ENCODE measurements at places on chromosomes 13 and 19.

- no peak for DNase-seq
These were observed 1485.3 kb downstream of the PCDH9 start for GRCh38 chr13:65744836-65745235.

DNA sequence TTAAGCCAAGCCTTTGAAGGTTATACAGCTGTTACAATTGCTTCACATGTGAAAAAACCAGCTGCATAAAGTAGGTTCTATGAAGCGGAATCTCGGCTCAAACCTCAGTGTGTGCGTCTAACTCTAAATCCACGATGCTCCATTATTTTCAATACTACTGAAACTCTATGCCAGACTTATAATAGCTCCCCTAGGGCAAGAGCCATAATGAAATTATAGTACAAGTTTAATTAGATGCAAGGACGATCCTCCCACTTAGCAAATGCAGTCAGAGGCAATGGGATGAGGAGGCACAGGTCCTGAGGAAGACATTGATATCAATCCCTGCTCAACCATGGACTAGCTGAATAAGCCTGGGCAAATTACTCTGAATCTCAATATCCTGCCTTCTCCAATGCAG lies 31.1 kb downstream of the SLC7A1 start:
- no peak for DNase-seq

DNA sequence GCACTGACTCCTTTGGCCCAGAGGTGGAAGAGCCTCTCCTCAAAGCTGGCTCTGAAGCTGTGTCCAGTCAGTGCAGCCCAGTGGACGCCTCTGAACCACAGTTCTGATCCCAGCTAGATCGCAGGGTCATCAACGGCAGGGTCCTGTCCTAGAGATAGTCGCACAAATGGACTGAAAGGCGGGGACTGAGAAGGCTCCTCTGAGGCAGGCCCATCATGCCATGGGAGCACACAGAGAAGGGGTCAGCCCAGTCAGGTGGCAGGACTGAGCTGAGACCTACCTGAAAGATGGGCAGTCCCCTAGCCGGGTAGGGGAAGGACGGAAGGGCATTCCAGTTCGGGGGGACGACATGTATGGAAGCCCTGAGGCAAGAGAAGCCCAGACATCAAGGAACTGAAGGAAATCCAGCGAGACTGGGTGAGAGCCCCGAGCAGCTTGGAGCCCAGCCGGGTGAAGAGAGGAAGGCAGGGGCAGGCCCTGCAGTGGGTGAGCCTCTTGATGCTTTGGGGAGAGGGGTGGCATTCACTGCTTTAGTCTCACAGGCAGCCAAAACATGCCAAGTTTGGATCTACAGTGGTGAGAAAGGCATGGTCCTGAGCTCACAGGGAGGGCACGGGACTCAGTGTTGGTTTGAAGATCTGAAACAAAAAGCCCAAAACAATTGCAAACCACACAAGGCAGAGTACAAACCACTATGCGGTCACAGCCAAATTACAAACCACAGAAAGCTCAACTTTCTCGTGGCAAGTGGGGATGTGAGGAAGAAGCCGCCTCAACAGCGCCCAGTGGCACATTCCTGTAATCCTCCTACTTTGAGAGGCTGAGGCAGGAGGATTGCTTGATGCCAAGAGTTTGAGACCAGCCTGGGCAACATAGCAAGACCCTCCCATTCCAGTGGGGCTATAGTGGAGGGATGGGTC lies 10.0 kb downstream of the CALM3 start:
- no peak for DNase-seq

GRCh38 chr13:58587183-58587582 lies 955.6 kb downstream of the PCDH17 start:
- DNase-seq = no peak

DNA sequence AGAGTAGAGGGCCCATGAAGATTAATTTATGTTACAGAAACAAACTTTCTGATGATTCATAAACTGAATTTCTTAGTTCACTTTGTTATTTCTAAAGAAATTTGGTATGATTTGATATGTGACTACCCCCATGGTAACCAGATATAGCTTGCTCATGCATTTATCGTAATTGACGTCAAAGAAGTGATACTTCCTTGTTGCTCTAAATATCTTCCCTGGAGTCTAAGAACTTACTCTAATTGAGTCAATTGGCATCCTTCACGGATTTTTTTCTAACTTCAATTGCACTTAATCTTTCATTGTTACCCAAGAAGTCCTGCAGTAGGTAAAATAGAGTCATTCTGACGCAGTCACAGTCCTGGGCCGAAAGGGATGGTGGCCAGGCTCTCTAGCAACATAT lies 240.9 kb downstream of the GPC5 start:
- no peak for DNase-seq

- DNase-seq = peak; percentile 92
These were observed 3.5 kb downstream of the YJEFN3 start for GRCh38 chr19:19531951-19532805.

GRCh38 chr19:13127051-13127450 lies 9.0 kb downstream of the NACC1 start:
- no peak for DNase-seq

DNA sequence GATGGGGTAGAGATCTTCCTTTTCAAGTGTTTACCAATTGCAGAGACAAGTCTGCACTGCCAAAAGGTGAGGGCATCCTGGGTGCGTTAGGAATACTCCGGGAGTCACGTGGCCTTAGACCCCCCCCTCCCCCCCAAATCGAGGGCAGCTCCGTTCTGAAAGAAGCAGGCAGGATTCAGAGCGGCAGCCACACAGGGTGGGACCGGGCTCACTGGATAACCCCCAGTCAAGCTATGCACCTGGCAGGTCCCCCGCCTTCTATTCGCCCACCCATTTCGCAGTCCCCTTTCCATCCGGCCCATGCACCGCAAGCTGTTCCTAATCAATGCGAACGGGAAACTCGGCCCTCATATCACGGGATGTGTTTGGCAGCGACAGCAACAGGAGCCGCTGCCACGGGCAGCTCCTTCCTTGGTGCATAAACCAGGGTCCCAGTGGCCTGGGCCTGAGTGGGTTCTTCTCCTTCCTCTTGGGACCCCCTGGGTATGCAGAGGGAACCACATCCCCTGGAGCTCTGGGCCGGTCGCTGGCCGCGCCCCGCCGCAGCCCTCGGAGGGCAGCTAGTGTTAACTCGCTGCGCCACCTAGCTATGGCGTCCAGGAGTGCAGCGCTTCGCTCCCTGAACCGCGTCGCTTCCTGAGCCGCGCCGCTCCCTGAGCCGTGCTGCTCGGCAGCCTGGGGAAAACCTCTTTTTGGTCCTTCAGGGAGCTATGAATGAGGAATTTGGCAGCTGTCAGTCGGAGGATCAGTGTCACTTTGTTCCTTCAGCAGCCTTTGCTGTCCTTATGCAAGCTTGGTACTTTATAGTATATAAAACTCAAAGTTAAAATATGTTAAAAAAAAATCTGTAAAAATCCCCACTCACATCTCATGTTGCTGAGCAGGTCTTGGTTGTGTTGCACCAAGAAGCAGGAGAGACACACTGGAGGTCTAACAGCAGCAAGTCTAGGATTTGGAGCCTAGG lies 41.4 kb downstream of the LYL1 start:
- peak; percentile 82 for DNase-seq

DNA sequence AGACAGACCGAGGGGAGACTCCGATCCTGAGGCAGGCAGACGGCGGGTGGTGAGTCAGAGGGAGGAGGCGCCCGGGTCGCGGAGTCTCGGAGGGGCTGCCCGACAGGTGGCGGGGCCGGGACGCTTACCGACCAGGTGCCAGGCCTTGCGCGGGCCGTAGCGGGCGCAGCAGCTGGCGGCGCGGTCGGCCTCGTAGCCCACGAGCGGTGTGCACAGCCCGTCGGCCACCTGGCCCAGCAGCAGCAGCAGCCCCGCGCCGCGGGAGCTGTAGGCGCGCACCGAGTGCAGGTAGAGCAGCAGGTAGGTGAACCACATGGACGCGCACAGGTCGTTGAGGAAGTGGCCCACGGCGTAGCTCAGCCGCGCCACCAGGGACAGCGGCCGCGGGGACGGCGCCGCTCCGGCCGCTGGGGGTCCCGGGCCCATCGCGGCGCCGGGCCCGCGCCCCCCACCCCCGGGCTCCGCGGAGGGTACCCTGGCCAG lies 367 bp downstream of the MFSD12 start:
- peak; percentile 80 for DNase-seq

DNA sequence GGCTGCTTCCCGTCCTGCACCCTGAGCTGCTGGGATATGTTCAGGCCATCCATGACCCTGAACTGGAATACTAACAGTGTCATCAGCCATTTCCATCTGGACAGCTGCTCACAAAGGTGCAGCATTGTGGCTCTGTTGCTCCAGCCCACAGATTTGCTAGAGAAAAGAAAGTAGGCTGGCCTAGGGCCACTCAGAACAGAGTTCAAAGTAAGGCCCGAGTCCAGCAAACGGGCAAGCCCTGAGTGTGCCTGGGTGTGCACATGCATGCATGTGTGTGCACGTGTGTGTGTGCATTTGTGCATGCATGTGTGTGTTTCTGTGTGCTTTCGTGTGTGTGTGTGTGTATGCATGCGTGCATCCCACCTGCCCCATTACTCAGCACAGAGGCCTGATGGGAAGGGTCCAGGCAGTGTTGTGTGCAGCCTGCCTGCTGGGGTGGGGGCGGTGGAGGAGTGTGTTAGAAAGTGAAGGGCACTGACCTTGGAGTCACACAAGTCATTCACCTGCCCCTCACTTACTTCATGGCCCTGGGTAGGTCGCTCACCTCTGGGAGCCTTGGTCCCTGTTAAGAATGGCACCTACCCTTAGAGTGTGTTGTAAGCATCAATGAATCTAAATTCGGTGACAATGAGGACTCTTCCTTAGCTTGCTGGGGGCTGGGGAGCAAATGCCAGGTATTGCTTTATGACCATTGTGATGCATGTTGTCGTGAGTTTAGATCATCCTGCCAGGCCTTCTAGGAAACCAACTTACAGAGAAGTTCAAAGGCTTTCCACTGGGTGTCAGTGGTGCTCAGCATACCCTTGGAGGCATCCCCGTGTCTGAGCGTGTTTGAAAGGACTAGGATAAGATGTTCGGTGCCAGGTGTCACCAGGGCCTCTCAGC lies 53.2 kb downstream of the GPR12 start:
- DNase-seq = no peak

GRCh38 chr13:76438050-76438449 lies 448.2 kb downstream of the KCTD12 start:
- DNase-seq = no peak

GRCh38 chr13:105446197-105446596 lies 1089.3 kb downstream of the EFNB2 start:
- DNase-seq = no peak

DNA sequence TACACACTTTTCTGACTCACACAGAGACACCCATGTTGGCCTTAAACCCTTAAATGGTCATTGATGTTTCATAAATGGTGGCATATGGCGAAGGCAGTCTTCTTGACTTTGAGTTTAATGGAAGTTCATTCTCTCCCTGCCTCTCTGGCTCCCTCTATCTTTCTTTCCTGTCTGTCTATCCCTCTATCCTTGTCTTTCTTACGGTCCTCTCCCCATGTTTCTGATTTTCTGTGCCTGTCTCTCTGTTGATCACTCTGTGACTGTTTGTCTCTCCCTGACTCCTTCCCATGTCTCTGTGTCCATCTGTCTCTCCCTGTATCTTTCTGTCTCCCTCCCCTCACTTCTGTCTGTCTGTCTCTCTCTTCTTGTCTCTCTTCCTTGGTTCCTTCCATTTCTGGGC lies 43.2 kb upstream of the SHKBP1 start:
- no peak for DNase-seq

GRCh38 chr19:48674921-48675824 lies 2.4 kb upstream of the NTN5 start:
- DNase-seq = peak; percentile 71

- DNase-seq = no peak
These were observed at the start of gene HIF3A for GRCh38 chr19:46296722-46297461. HIF3A (plus strand) TSS chr19:46297042; CDS start chr19:46297077, 35 bp downstream.

GRCh38 chr19:5171711-5172110 lies 168.9 kb downstream of the PTPRS start:
- no peak for DNase-seq

DNA sequence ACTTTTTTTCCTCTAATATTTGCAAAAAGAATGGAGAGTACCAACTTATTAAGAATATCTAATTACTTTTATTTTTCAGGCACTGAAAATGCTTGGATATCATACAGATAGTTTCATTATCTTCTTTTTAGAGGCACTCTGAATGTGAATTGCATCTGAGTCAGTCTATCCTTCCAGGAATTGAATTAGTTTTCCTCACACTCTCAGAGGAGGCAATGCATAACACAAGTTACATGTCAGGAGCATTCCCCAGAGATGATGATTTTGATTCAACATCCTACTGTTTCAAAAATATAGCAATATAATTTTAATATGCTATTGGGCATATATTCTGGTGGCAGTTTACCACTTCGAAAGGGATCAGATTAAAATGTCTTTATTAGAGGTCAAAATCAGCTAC lies 1315.4 kb downstream of the PCDH9 start:
- no peak for DNase-seq

- no peak for DNase-seq
These were observed 206.6 kb upstream of the SLC10A2 start for GRCh38 chr13:103272770-103273169.

GRCh38 chr13:36101157-36101556 lies 30.0 kb downstream of the DCLK1 start:
- DNase-seq = no peak

DNA sequence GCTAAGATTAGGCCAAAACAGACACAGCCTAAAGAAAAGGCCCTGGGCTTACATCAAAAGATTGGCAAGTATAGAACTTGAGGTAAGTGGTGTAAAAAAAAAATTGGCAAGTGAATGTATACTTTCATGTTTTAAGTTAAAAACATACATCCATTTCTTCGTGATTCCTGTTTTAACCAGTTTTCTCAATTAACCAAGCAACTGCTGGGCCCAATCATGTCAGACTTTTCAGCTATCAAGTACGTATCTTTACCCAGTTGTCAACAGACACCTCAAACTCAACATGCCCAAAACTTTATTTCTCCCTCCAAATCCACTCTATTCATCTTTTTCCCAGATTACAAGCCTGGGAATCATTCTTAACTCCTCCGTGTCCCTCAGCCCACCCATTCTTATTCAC lies 1.0 kb downstream of the PCID2 start:
- no peak for DNase-seq

GRCh38 chr19:43623889-43624670 lies 4.7 kb upstream of the ZNF428 start:
- no peak for DNase-seq

DNA sequence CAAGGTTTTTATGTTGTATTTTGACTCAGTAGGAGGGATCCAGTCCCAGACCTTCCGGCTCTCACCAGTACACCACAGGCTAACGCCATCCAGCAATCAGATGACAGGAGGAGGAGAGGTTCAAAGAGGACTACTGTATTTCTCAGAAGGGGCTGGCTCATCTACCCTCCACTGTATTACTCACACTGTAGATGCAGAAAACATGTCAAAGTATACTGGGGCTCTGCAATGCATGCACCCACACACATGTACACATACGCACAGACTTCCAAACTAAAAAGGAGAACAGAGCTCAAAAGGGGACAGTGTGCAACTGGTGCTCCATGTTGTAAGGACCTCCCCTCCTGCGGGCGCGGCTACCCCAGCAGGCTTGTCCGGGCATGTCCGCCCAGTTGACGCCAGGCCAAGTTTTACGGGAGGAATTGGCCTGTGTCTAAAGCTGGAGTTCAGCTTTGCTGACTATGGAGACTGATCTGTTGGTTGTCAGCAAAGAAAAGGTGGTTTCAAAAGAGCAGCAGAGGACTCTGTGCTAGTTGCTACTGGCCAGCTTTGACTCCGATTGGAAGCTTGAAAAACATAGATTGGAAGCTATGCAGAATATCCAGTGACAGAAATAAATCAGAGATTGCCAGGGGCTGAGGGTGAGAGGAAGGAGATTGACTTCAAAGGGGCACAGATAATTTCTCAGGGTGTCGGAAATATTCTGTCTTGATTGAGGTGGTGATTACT lies 314.2 kb downstream of the DLEU7 start:
- DNase-seq = no peak

All from activated CD8-positive, alpha-beta memory T cell treated with anti-CD3 and anti-CD28 coated beads, Interleukin-2, amount 50 U/mL, for 4 hours (primary cell).